Left renal pelvis (tissue), 4 donors: ENCODE measurements at places on chromosomes 6 and 20. TPM values are rescaled to one million over a fixed set of nuclear protein-coding genes. Genes with fewer than 3 reads are reported as not detected.

GRCh38 chr6:31353384-31353945 lies 3.5 kb downstream of the HLA-B start:
- DNase-seq = no peak

- no peak for DNase-seq
Measured at GRCh38 chr20:62388839-62389600, 2.1 kb downstream of the RPS21 start.

The SEMG1 gene
- not detected for polyA plus RNA-seq

- DNase-seq = no peak
Measured at GRCh38 chr6:136341367-136341766, 51.7 kb upstream of the BCLAF1 start.

DNA sequence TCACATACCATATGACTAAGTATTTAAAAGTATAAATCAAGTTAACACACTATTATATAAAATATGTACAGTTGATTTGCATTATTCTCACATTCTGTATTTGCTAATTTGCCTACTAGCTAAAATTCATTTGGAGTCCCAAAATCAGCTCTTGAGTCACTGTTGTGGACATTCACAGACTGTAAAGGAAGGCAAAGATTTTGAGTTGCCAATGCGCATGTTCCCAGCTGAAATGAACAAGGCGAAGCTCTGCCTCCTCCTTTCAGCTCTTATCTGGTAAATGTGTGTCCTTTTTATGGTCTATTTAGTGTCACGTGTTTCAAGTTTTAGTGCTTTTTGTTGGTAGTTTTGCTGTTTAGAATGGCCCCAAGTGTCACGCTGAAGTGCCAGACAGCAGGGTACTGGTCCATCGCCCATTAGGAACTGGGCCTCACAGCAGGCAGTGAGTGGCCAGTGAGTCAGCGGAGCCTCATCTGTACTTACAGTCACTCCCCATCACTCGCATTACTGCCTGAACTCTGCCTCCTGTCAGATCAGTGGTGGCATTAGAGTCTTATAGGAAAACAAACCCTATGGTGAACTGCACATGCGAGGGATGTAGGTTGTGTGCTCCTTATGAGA lies 87.2 kb upstream of the ADTRP start:
- no peak for DNase-seq

DNA sequence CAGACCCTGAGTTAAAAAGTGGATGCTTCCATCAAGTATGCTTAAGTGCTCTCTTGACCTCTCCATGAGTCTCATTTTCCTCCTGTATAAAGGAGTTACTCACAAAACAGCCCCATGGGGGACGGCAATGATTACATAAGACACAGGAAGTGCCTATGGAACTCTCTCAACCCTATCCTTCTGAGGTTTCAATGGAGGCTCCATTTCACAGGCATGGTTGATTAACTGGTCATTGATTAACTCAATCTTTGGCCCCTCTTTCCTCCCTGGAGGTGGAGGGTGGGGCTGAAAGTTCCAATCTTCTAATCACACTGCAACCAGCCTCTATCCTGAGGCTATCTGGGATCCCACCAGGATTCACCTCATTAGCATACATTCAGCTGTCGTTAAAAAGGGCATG lies 29.3 kb downstream of the CST8 start:
- DNase-seq = peak; percentile 26

The CRISP3 gene
- polyA plus RNA-seq = 0.34 TPM

DNA sequence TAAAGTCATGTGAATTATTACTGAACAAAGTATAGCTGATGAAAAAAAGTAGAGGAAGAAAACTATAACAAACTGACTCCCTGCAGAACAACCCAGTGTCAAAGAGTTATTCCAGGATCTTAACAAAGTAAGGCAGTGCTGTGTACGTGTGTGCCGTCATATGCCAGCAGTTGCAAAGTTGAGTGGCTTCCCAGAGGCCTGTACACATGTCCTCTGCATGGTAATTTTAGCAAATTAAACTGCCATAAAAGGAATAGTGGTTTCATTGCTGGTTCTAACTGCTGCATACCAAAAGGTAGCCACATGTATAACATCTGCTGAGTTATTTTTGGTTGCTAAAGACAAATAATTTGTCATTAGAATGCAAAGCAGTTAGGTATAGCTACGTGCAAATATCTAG lies 44.8 kb downstream of the RIPOR2 start:
- DNase-seq = no peak

DNA sequence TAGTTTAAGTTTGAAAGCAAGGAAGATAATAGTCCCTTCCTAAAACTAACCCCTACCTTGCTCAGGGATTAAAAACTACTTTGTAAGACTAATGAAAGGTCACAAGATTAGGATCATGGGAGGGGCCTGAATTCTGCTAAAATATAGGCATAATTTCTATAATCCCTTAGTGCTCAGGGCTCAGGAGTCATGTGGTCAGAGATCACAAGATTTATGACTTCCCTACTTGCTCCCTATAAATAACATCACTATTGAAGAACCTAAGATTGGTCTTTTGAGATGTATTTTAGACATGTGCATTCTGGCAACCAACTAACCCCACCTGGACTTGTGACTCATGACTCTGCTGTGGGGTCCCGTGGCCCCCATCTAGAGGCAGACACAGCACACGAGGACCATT lies 81.1 kb downstream of the STMND1 start:
- no peak for DNase-seq

- DNase-seq = no peak
Measured at GRCh38 chr6:127347178-127347577, 3.8 kb upstream of the ECHDC1 start.

The TMEM239 gene
- polyA plus RNA-seq = not detected

The SAMD10 gene
- polyA plus RNA-seq = 12.7 TPM
